ENCODE measurements at places on chromosomes 2 and 18.

DNA sequence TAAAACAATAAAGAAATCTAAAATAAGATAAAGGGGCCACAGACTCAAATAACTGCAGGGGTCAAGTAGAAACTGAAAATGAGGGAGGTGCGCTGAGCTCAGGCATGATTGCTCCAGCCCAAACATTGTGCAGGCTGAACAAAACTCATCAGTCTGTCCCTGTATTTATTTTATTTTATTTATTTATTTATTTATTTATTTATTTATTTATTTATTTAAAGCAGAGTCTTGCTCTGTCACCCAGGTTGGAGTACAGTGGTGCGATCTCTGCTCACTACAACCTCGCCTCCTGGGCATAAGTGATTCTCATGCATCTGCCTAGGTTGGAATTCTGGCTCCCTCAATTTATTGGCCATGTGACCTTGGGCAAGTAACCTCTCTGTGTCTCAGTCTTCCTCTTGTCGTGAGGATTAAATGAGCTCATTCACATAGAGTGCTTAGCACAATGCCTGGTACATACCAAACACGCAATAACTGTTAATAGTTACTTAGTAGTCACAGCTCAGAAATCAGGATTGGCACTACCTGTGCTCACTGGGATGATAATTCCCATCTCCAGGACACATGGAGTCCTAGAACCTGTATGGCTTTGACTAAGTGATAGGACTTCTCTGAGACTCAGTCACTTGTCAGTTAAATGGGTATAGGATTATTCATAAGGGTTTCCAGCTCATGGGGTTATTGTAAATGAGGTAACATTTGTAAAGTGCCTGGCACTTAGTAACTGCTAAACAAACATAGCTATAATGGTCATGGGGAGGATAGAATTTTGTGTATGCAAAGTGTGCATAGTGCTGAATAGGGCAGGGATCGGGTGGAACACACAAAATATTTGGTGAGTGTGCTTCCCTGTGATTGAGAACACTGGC is 6.0 kb downstream of the SPEG start:
- no peak for DNase-seq

- DNase-seq: no peak
These were observed 171.9 kb upstream of the FHL2 start for GRCh38 chr2:105570757-105571156.

- DNase-seq: no peak
These were observed 36.7 kb upstream of the PAPOLG start for GRCh38 chr2:60719331-60719730.

GRCh38 chr18:25075783-25076182 is 276.2 kb downstream of the ZNF521 start:
- DNase-seq: no peak

GRCh38 chr2:2950403-2950952 is 427.1 kb downstream of the EIPR1 start:
- peak; percentile 8 for DNase-seq

- DNase-seq: no peak
These were observed 76.6 kb downstream of the TGOLN2 start for GRCh38 chr2:85251070-85251616.

GRCh38 chr18:33914399-33914798 is 310.3 kb downstream of the NOL4 start:
- no peak for DNase-seq

GRCh38 chr18:8431036-8431435 is 178.2 kb upstream of the RAB12 start:
- DNase-seq: no peak

- no peak for DNase-seq
These were observed 191.0 kb upstream of the TCF4 start for GRCh38 chr18:55778788-55779690.

- DNase-seq: no peak
These were observed 115.9 kb upstream of the FOSL2 start for GRCh38 chr2:28276807-28277206.

DNA sequence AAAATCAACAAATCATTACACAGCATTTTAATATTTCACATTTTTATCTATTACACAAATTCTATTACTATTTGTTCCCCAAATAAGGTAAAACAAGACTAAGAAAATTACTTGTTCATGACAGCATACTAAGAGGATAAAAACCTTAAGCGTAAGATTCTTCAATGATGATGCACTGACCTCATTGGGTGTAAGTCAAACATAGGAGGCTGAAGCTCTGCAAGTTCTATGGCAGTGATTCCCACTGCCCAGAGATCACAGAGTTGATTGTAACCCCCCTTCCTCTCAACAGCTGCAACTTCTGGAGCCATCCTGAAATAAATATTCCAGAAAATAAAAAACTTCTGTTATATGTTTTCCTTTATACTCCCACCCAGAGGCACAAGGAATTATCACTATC is 82.2 kb upstream of the CDKL4 start:
- DNase-seq: no peak

DNA sequence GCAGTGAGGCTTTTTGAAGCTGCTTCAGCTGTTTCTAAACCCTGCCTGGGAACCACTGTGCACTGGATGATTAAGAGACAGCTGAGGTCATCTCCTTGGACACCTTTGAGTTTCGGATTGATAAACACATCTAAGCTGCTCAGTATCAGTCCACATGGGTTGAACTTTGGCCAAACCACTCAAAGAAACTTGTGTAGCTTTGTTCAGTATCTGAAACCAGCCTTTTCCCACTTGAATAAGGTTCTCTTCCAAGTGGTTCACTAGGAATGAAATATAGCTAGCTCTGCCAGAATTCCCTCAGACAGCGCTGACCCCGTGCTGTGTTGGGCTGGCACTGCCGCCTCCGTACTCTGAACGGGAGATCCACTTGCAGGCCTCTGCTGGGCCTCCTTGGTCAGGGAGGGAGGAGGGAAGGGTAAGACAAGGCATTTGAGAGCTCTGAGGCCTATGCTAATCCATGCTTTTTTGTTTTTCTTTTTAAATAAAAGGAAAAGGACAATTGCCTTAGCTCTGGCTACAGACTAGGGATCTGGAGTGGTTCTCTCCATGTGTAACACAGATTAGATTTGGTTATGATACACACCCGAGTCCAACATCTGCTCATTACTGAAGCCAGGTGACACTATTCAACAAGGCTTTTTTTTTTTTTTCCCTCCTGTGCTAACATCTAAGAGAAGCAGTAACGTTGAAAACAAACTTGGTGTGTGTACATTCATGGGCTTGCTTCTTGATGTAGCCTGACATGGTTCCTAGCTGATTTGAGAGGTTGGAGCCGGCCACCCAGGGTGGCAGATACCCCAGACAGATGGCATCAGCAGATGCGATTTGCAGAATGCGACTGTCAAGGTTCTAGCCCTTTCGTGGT is 67.7 kb downstream of the NCK2 start:
- DNase-seq: no peak

DNA sequence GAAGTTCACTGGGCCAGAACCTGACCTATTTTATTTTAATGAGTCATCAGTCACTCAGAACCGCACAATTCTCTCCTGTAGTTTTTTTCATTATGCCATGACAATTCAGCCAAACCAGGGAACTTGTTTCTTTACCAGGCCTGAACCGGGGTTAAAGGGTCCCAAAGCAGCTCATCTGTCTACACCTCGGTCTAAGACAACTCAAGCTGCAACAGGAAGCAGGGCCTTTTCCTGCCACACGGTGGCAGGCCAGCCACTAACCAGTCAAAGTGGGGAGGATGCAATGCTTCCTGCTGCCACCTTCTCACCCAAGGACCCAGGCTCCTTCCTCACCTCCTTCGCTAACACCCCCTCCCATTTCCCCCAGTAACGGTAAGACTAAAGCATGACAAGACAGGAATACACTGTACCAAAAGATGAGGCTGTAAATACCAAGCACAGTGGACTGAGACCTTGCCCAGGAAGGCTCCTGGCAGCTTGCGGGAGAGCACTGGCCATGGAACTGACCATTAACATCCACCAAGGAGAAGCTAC is 56.7 kb upstream of the ACKR3 start:
- no peak for DNase-seq

- no peak for DNase-seq
These were observed 50.1 kb downstream of the UBR3 start for GRCh38 chr2:169877398-169877797.

DNA sequence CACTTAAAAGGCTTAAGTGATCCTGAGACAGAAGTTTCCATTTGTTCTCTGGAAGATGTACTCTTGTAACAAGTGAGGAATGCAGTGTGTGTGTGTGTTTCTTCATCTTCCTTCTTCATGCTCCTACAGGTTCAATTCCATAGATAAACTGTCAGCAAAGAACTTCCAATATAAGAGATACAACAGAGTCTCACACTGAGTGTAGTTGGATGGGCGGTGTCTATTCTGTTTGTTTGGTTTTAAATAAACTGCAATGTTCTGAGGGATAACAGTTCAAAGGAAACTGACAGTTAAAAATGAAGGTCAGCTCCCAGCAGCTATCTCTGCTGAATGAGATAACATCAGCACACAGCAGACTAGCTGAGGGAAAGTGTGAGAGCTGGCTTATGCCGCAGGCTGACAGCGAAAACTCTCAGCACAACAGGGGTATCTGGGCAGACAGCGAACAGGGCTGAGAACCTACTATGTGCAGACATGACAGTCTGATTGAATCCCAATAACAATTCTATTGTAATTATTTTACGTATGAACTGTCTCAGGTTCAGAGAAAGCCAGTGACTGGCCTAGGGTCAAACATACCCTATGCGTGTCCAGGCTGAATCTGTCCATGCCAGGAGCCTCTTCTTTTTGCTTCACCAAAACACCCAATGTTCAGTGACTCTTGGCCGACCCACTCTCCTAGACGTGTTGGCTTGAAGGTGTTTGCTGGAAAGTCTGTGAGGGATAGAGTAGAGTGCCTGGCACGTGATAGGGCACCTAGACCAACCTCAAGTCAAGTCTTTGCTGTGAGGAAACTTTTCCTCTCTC is 201.9 kb upstream of the TRIB2 start:
- DNase-seq: no peak

GRCh38 chr2:9678544-9678943 is 47.7 kb upstream of the YWHAQ start:
- DNase-seq: no peak
